ENCODE measurements at places on chromosomes 4 and X.

DNA sequence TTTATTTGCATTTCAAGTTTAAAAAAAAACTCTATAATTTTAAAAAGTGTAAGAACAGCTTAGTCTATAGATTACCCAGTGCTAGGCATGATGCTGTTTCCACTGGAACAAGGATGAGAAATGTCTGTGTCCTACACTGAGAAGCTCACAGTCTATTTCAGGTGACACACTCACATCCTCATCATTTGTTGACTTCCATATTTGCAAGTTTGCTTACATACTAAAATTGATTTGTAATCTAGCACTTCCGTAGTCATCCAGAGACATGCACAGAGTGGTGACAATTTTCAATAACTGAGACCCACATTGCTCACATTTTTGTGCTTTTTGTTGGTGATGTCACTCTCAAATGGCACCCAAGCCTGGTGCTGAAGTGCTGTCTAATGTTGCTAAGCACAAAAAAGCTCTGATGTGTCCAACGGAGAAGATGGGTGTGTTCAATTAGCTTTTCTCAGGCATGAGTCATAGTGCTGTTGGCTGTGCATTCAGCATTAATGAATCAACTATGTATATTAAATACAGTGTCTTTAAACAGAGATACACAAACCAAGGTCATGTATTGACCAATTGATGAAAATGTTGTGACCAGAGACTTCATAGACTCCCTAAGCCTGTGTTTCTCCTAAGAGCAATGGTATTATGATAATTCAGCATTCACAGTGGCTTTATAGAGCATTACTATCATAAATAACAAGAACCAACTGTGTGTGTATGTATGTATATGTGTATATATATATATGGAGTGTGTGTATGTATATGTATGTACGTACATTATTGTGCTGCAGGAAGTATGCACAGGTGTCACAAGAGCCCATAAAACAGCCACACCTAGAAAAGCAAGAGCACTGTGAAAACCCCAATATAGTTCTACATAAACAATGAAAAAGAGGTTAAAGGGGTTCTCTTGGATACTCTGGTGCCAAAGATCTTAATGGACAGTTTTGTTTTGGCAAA lies 31.2 kb upstream of the VCX3B start:
- DNase-seq: no peak

- no peak for DNase-seq
Measured at GRCh38 chrX:101417190-101417589, 9.2 kb downstream of the HNRNPH2 start.

DNA sequence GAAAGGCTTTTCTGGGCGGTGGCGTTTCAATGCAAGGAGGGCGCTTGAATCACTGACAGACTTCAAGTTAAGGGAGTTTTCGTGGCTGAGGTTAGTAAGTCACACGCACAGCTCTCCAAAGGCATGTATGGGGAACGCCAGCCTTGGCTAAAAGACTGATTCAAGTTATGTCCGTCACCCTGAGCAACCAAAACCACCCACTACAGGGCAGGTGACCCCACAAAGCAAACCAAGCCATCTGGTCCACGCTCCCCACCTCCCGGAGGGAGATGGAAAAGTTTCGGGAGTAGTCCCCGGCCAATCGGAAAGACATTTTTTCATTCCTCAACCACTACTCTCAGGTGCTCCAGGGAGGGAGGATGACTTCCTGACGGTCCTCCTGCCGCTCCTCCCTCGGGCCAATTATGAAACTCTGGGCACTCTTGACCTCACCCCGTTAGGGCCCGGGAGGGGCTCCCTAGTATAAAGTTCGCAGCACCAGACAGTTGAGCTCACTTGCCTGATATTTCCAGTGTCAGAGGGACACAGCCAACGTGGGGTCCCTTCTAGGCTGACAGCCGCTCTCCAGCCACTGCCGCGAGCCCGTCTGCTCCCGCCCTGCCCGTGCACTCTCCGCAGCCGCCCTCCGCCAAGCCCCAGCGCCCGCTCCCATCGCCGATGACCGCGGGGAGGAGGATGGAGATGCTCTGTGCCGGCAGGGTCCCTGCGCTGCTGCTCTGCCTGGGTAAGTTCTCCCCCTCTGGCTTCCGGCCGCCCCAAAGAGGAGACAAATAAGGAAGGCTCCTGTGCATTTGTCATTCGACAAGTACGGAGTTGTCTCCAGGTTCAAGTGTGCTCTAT lies at the start of gene EREG:
Gene EREG (plus strand): TSS at position 494 of the 840 bp plus-strand sequence. CDS start 164 bp downstream, at position 658.
- no peak for DNase-seq

DNA sequence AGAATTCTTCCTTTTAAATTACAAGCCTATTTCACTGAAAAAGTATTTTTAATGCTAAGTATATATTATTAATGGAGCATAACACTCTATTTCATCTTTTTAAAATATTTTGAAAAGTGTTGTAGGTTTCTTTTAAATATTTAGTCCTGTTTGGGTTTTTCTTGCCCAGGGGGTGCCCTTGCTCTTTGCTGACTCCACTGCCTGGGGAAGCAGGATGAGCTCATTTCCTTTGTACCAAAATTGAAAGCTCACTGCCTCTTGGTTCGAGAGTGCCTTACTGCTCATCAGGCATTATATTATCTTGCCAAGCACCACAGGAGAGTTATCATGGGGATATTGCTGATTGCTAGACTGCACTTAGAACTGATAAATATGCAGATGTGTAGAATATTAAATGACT lies 819.2 kb downstream of the PCDH18 start:
- DNase-seq: no peak

All from stimulated activated CD8-positive, alpha-beta memory T cell treated with anti-CD3 and anti-CD28 coated beads, Interleukin-4, amount 100 ng/mL, for 1 hour (primary cell).